ENCODE measurements at places on chromosomes 4 and X.

DNA sequence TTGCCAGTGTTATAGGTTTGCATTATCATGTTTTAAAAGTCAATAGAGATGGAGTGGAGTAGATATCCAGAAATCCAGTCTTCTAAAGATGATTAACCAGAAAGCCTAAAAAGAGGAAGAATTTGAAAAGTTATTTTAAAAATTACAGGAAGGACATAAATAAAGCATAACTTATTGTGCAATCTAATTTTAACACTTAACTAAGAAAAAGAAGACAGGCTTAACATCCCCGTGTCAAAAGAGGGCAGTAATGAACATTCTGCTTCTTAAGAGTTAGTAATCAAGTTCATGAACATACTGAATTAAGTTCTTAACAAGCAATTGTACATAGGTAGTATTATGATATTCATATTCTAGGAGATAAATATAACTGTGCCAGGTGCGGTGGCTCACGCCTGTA, 39.3 kb downstream of the ELF2 start:
- no peak for DNase-seq

- DNase-seq: peak; percentile 10
Observed at GRCh38 chrX:57918750-57919436, 8.6 kb upstream of the ZXDA start.

DNA sequence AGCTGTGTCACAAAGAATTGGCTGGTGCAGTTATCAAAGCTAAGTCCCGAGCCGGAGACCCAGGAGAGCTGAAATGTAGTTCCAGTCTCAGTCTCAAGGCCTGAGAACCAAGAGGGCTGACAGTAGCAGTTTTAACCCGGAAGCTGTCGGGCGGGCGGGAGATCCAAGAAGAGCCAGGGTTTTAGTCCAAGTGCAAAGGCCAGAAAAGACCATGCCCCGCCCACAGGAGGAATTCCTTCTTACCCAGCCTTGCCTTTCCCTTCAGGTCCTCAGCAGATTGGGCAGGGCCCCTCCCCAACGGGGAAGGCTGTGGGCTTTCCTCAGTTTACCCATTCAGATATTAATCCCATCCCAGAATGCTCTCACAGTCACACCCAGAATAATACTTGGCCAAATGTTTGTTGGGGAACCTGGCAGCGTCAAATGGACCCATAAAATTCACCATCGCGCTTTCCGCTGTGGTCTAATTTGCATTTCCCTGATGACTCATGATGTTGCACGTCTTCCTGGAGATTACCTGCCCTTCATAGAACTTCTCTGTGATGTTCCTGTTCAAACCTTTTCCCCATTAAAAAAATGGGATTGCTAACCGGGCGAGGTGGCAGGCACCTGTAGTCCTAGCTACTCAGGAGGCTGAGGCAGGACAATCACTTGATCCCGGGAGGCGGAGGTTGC, 16.2 kb downstream of the MAEA start:
- no peak for DNase-seq

- DNase-seq: peak; percentile 95
Observed at GRCh38 chr4:47852136-47852535, 14.3 kb upstream of the CORIN start.

DNA sequence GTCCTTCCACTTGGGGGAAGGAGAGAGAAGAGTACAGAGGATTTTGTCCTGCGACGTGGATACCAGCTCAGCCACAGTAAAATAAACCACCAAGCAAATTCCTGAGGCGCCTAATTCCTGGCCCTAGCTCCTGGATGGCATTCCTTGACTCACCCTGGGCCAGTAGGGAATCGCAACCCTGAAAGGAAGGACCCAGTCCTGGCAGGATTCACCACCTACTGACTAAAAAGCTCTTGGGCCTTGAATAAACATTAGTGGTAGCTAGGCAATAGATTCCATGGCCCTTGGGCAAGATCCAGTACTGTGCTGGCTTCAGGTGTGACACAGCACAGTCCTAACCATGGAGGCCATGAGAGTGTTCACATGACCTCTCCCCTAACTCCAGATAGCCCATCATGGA, 45.6 kb downstream of the GABRA3 start:
- DNase-seq: no peak

- DNase-seq: no peak
Observed at GRCh38 chr4:162699629-162700028, 467.1 kb downstream of the NAF1 start.

GRCh38 chrX:139890991-139891700, 41.7 kb downstream of the ATP11C start:
- peak; percentile 79 for DNase-seq
